ENCODE measurements at places on chromosomes 4 and X.

- DNase-seq, result no peak
Measured at GRCh38 chr4:66602622-66603021, 932.3 kb upstream of the EPHA5 start.

DNA sequence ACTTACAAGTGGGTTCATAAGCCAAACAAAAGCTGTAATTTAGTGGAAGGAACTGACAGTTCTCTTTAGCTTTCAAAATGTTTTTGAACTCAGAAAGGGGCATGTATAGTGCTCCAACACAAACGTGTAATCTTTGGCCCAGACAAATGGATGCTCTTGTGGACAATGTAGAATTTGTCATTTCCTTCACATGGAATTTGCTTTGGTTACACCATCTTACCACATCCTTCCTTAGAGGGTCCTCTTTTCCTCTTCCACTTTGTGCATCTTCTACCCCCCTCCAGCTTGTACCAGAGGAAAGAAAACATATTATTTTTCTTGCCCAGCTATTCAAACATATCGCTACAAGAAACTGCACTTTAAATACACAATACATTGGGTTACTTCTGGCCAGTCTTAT, 42.4 kb downstream of the MEPE start:
- DNase-seq, result no peak

DNA sequence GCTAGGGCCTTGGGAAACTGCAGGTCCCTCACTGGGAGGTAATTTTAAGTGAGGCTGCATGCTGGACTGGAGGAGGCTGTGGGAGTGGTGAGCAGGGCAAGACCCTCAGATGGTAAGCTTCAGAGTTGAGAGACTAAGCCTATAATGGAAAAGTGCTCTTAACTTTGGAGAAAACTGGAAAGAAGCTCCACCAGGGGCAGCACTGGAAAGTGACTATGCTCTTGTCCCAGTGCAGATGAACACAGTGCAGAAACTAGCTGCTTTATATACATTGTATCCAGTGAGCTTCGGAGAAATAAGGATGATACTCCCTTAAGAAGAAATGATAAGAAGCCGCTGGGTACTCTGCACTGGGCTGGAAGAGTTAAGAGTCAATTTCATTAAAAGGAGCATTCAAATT, 3.2 kb upstream of the MAGEB2 start:
- DNase-seq, result no peak

- DNase-seq, result no peak
Measured at GRCh38 chr4:2040391-2041238, 18.5 kb upstream of the NAT8L start.

DNA sequence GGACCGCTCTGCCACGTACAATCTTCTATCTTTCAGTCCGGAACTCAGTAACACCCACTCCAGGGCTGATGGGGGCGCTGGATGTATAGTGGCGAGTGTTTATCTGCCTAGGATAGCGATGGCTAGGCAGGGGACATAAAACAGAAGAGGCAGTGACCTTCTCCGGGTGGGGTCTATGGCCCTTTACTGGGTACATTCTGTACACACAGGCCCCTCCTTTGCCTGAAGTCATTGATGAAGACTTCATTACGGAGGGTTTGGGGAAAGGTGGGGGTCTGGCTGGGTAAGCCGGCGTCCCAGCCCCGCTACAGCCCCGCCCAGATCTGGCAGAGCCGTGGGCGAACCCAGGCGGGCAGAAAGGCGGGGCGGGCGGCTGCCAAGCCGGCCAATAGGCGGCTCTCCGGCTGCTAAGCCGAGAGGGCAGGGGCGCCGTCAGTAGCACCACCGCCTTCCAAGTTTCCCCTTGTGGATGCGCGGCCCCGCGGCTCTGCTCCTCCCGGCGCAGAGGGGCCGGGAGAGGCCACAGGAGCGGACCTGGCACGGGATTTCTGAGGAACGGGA, at the start of gene CHST7:
Gene CHST7, plus strand, starts transcription at position 435 of the 561 bp plus-strand sequence. CDS start 167 bp downstream, outside the sequence.
- peak; percentile 41 for DNase-seq

DNA sequence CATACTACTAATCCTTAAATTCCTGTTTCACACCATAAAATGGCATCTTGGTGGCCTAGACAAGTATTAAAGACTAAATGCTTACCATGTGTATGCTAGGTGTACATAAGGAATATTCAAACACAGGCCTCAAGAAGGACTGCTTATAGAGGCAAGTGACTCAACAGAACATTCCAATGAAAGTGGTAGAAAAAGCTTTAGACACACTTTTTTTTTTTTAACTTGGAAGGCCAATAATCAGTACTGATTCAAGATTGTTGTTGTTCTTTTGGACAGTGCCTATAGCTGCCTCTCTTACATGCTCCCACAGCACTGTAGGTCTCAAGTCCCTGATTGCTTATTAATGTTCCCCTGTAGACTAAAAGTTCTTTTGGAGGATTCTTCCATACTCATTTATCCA, 77.6 kb downstream of the FBXL5 start:
- DNase-seq, result no peak

DNA sequence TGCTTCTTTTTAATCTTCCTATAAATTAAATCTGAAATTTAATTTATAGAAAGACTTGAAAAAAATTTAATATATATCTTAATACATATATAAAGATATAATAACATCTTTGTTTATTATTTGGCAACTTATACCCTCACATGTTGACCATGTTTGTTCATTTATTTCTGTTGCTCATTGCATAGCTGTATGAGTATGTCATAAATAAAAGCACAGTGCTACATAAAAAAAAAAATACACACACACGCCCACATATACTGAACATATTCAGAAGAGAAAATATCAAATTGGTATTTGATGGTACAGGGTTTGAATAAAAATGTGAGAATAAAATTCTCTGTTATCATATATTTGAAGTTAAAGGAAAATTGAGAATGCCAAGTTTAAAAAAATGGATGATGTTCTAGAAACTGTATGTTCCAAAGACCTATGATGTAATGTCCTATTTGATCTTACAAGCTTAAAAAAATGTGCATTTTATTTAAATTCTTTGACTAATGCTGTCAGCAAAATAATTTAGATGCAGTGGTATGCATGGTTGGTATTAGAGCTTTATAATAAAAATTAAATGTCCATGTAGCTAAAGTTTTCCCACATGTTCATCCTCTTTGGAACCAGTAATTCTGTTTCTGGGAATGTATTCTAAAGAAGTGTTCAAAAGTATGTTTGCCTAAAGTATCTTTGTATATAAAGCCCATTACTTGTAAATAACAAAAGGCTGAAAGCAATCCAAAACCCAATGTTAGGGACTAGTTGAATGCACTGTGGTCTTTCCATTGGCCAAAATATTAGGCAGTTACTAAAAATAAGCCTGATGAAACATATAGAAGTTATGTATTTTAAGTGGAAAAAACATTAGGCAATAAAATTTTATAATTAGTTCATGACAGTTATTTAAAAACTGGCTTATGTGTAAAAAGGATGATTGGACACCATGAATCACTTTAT, 12.9 kb downstream of the TMEM184C start:
- no peak for DNase-seq

- no peak for DNase-seq
Measured at GRCh38 chrX:141641138-141641537, 51.6 kb downstream of the SPANXA2 start.

GRCh38 chr4:76457885-76458284, 22.9 kb downstream of the SHROOM3 start:
- no peak for DNase-seq

DNA sequence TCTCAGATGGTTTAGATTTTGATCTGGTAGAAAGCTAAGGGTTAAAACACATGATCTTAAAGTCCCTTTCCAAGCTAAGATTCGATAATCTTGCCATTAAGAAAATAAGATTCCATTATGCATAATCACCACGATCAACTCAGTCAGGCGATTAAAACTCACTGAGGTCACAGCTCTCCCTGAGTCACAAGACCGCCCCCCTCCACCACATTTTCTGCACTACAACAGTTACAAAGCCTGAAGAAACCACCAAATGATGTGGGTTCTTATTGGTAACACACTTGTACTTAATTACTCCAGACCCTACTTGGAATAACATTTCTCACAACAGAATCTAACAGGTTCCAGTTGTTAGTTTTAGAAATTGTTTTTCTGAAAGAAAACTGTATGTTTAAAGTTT, 62.8 kb downstream of the SH3KBP1 start:
- peak; percentile 17 for DNase-seq

DNA sequence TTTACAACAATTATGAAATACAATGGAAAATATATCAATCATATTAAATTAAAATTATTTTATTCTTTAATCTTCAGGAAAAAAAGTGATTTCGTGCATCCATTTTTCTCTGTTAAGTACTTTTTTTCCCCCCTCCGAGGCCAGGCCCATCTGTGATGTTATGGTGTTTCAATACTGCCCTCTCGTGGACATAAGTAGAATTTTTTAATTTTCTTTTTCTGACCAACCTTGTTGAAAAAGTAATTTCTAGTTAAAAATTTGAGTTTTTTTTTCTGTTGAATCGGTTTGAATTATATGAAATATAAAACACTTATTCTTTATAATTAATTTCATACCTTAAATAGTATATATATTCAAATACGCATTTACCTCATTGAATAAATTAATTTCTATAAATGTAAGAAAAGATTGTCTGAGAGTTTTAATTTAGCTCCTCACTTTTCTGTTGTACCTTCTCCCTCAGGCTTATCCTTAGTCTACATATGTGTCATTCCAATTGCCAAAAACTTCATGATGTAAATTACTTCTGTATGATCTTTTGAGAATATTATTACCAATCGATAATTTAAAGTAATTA, 175.8 kb upstream of the TECRL start:
- no peak for DNase-seq

DNA sequence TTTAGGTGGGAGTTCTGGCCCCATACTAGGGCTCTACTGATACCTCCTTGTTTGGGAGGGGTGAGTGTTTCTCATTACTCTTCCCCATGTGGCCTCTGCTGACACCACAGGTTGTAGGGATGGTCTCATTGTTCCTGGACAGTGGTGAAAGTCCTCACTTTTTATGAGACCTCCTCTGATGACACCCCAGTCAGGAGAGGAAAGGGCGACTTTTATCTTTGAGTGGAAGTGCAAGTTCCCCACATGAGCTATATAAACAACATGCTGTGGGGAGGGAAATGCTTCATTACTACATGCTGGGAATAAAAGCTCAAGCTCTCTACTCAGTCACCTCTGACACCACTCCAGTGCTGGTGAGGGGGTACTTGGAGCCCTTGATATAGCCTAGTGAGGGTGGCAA, 29.5 kb upstream of the MAGEA6 start:
- DNase-seq, result no peak

DNA sequence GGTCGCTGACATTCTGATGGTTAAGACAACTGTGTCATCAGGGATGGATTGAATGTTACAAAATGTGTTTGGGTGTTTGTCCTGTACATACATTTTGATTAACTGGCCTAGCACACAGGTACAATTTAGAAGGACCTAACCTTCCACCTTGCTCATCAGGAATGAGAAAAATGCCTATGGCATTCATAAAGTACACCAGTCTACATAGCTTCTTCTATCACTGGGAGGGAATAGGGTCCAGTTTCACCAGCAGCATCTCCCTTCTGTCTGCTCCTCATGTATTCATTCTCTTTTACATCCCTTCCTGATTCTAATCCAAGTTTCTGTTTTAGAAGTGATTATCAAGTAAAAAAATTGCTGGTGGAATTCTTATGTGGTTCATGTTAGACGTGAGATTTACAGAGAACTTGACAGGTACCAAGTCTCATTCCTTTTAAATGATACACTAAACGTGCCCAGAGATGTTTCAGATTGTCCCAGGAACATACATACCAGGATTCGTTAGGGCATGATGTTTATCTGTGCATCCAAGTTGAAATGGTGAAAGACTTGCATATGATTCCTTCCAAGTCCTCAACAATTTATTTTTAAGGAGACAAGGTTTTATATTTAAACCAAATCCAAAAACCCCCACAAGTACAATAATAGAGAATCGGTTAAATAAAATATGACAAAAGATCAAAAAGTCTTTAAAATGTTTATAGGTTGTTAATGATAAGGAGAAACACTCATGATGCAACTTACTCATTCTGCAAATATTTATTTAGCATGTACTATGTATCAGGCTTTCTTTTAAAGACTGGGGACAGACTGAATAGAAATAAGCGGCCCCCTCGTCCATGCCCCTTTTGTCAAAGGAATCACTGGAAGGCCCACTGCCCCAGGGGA, 359.1 kb downstream of the ZNF674 start:
- DNase-seq, result no peak

GRCh38 chrX:76159453-76159852, 13.4 kb upstream of the PBDC1 start:
- no peak for DNase-seq

DNA sequence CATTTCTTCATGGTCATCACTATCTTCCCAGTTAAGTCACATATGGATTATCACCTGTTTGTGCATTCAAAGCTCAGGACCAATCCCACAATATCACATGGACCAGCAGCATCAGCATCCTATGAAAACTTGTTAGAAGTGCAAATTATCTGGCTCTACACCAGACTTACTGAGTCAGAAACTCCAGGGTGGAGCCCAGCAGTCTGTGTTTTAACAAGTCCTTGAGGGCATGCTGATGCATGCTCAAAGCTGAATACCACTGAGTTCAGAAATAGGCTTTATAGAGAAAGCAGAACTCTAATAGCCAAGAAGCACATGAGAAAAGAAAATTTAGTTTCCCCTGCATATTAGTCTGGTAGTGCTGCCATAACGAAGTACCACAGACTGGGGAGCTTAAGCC, 62.4 kb upstream of the GABRQ start:
- no peak for DNase-seq

DNA sequence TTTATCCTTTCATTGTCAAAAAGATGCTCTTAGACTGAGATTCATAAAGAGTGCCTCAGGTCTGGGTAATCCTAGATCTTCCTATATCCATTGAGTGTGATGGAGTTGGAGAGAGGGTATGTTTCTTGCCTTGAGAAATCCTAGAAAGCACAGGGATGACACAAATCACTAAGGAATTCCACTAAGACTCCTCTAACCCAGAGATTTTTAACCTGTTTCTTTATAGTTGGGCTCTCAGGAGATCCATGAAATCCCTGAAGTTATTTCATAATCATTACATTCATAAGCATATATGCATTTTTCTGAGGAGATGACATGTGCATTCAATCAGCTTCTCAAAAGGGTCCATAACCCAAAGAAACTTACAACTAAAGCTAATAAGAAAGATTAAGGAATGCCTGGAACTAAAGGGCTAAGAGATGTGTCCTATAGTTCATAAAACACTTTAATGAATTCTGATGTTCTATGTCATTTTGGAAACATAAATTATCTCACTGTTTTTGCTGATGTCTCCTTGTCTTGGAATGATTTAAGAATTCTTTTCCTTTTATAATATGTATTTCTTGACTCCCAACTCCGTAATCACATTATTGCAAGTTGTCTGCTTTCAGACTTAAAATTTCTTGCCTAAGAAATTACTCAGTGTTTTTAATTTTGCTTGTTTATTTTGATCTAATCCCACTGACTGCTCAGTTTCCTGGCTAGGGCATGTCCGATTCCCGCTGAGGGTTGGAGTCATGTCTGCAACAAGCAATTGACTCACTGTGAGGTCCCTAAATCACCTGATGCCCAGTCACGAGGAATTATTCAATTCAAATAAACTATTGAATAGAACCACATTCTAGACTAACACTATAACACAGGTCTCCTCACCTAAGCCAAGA, 2.8 kb upstream of the AMTN start:
- DNase-seq, result no peak

DNA sequence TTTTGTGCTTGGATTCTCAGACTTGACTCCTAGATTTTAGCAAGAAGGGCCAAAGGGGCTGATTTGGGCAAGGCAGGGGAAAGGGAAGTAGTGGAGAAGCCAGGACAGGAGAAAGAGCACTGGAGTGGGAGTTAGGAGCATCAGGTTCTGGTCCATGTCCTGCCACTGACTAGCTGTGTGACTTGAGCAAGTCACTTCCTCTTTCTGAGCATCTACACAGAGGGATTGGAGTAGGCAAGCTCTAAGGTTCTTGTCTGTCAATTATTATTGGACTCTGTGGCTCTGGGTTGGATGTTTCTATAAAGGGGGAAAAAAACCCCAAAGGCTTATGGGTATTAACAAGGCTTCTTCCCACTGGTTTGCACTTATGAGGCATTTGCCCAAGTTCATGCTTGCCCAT, 24.4 kb downstream of the PLAC1 start:
- DNase-seq, result no peak
